COLO829 (cell line): ENCODE measurements at places on chromosomes 16 and 17.
A peak's percentile ranks its signal among the peaks of the same experiment; 100 is the strongest.

- no peak for DNase-seq
Observed at GRCh38 chr16:75288181-75288580, 36.8 kb upstream of the BCAR1 start.

DNA sequence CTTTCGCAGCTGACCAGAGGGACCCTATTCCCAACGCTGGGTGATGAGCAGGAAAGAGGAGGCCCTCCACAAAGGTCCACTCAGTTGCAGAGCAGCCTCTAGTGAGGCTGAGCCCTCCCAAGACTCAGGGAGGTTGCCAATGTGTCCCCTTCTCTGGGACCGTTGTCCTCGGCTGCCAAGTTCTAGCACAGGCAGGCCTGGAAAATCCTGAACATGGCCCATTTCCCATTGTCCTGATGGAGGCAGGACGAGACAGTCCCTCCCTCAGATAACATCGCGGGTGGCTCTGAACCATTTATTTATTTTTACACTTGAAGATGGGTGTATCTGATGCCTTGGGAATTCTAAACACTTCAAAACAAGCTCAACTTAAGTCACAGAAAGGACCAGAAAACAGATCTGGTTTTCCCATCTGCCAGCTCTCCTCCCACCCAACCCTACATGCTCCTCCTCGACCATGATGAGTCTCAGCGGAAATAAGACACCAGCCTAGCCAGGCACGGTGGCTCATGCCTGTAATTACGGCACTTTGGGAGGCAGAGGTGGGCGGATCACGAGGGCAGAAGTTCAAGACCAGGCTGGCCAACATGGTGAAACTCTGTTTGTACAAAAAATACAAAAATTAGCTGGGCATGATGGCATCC is 12.8 kb downstream of the CDIP1 start:
- no peak for DNase-seq

DNA sequence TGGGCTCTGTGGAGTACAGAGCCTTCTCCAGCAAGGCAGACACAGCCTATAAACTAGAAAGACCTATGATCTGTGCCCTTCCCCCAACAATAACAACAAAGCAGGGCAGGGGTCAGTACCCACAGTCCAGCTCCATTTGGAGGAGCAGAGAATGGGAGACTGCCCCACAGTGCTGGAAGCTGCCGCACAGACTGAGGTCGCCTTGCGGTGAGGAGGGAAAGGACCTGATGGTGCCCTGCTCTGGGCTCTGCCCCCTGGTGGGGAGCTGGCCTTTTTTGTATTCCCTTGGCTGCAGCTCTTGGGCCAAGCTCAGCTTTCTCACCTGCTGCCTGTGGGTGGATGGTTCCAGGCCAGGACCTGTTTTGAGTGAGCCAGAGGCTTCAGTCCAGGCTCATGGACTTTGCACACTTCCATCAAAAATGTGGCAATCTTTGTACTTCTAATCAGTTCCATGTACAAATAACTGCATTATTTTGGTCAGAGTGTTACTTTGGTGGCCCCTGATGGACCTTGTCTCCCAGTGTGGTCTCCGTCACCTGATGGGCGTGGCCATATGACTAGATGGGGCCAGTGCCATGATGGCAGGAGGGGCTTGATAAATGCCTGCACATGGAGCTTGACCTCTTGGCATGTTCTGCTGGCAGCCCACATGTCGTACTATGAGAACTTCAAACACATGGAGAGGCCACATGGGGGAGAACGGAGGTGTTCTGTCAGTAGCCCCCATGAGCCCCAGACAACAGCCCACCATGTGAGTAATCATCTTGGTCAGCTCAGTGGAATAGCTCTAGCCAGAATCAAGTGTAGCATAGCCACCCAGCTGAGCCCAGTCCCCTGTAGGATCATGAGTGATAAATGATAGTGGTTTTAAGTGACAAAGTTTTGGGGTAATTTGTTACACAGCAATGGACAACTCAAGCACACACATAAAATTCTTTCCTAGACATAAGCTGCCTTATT is 24.2 kb downstream of the B9D1 start:
- no peak for DNase-seq

DNA sequence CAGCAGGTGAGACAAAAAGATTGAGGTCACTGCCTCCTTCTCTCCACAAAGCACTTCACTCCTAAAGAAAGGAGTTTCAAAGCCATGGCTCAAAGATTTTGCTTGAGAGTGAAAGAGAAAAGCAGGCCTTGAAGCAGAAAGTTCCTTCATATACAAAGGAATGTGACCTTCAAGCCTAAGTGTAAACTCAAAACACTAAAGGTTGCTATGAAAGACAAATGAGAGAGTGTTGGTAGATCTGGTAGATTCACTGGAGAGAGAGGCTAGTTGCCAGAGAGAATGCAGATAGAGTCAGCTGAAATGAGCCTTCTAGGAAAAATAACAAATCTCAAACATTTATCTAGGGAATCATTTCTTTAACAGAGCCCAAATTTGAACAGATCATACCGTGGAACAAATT is 305.2 kb downstream of the CDH8 start:
- DNase-seq, result no peak

DNA sequence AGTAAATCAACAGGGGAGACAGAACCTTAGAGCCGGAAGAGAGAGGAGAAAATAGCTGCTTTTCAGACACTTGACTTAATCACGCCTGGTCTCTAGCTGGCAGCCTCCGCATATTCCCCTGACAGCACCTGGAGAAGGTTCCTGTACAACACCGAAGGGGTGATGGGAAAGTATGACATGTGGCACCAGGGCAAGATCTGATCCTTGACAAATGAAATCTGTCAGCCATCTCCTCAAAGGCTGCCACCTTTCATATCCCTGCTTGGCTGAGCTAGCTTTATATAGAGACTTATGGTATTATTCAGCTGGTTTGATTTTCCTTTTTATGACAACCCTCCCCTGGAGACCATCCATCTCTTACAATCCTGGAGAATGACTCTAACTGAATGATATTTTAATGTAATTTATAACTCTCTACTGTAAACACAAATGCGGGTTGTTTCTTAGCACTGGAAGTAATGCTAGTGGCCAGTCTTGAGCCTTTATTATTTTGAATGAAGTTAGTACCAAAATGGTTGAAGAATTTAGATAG is 1205.3 kb upstream of the CDH8 start:
- no peak for DNase-seq

DNA sequence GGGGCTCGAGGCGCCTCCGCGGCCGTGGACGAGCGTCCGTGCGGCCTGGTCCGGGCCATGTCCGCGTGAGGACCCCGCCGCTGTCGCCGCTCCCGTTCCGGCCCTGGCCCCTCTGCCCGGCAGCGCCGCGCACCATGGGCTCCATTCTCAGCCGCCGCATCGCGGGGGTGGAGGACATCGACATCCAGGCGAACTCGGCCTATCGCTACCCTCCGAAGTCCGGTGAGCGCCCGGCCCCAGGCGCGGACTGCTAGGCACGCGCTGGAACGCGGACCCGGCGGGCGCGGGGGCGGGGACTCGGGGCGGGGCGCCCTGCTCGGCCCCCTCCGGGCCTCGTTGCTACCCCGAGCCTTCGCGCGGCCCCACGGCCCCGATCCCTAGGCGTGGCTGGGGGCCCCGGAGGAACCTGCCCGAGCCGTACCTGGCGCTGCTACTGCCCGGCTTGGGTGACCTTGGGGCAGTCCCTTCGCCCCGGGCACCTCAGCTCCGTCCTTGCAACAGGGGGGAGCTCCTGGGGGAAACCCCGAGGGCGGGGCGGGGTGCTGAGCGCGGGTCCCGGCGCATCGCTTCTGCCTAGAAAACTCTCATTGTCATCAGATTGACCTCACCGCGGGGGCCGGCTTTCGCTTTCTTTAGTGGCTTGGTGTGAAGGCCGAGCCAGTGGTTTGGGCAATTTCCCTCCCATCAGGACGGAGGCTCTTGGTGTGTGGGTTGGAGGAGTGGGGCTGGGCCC is 367 bp downstream of the MGRN1 start:
- DNase-seq, result no peak

DNA sequence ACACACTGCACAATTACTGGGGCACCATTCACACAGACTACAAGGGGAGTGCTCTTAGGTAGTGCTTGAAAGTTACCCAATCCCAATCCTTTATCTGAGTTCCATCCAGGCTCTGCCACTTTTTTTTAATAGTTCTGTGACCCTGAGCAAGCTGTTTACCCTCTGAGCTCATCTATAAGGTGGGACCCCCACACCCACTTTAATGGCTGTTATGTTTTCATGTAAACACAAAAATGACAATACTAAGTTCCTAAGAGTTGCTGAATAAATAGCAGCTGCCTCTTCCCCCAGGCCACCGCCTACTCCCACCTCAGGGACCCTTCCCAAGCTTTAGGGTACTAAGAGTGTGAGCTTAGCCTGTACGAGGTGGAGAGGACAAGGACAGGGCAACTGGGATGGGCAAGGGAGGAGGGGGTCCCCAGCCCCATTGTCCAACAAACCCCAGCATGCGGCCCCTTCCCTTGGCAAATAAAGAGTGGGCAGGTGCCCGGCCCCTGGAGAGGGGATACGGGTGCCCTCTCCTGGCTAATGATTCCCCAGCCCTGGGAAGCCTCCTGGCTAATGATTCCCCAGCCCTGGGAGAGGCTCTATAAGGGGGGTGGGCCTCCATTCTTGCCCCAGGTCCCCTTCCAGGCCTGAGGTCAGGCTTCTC is 14.6 kb downstream of the SLC13A2 start:
- DNase-seq, result no peak

- no peak for DNase-seq
Observed at GRCh38 chr17:50865868-50866260, 290 bp downstream of the TOB1 start.

DNA sequence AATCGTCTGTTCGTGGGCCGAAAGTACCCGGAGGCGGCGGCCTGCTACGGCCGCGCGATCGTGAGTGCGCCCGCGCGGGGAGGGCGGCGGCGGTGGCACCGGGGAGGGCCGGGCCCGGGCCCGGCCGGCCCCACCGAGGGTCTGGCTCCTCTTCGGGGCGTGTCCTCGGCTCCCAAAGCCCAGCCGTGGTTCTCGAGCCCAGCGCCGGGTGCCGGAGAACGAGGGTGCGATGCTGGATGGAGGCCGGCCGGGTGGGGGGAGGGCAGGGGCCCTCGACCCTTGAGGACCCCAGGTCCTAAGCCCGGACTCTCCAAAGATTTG is 375 bp downstream of the STUB1 start:
- no peak for DNase-seq

DNA sequence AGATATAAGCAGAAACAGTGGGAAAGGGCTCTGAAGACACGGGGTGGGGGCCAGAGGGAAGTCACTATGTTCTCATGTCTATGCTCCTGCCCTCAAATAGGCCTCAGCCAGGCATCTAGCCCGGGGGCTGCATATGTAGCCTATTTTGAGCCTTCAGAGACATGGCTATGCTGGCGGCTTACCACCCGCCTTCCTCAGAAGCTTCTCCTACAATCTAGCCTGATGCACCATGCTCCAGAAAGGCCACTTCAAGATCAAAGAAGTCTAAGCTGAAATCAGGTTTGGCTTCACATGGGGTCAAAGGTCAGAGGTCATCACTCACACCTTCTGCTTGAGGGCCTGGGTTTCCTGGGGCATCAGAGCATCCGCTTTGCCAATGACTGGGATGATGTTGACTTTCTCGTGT is 1.6 kb downstream of the SEPTIN1 start:
- DNase-seq, result no peak

GRCh38 chr16:24010440-24011089 is 174.8 kb downstream of the PRKCB start:
- DNase-seq, result peak; percentile 39

GRCh38 chr16:85005285-85006069 is 5.9 kb downstream of the ZDHHC7 start:
- no peak for DNase-seq
